ENCODE measurements at places on chromosomes 7 and 10.

DNA sequence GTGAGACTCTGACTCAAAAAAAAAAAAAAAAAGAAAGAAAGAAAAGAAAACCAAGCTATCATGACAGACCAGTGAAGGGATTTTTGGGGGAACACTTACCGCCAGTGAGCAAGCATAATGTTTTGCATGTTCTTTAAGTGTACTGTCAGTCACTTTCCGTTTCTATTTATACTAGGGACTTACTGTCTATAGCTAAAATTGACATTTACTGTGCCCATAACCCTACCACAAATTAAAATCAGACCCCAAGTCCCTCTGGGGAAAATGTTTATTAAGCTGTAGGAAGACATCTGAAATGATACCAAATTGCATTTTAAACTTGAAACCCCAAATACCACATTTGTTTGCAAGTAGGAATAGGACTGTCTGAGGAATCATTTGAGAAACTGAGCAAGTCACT lies 252.8 kb downstream of the TRIL start:
- no peak for DNase-seq

- DNase-seq: no peak
These were observed 3.8 kb downstream of the LMTK2 start for GRCh38 chr7:98110249-98111022.

DNA sequence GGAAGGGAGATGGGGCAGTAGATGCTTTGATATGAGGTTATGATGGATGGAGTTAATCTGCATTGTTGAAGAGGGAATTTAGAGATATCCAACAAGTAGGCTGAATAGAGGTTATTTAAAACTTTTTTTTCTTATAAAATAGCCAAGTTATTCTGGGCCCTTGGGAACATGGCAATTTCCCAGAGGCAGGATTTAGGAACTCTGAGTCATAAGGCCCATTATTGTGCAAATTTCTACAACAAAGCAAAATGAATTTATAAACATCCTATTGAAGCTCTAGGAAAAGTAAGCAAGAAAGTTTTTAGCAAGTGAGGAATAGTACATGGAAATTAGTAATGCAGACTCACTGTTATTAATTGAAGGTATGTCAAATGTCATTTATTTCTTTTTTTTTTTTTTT lies 160.9 kb upstream of the NPY start:
- no peak for DNase-seq

DNA sequence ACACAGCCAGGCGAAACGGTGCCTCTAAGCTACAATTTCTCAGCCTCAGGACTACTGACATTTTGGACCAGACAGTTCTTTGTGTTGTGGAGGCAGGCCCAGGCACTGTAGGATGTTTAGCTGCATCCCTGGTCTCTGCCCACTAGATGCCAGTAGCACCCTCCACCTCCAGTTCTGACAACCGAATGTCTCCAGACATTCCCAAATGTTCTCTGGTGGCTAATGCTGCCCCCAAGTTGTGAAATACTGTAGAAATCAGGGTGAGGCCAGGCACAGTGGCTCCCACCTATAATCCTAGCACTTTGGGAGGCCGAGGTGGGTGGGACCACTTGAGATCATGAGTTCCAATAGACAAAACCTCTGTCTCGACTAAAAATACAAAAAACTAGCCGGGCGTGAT lies 18.2 kb downstream of the HNRNPF start:
- peak; percentile 35 for DNase-seq

DNA sequence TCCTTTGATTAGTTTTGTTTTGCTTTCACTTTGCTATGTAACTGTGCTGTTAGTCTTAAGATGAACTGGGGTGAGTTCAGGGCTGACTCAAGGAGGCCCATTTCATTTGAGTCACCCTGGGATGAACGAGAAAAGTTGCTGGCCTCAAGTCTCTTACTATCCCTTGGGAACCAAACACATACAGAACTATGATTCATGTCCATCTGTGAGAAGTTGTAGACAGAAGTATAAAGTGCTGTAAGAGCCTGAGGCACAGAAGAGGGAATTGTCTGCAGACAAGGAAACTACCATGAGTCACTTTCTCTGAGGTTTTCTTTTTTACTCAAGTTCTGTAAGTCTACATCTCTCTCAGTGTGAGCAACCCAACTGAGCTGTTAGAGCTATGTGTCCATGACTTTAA lies 179.8 kb upstream of the CSTF2T start:
- no peak for DNase-seq

GRCh38 chr10:98340261-98340939 lies 72.4 kb upstream of the LOXL4 start:
- no peak for DNase-seq

- no peak for DNase-seq
These were observed 1.2 kb downstream of the CLDN4 start for GRCh38 chr7:73831834-73832651.

DNA sequence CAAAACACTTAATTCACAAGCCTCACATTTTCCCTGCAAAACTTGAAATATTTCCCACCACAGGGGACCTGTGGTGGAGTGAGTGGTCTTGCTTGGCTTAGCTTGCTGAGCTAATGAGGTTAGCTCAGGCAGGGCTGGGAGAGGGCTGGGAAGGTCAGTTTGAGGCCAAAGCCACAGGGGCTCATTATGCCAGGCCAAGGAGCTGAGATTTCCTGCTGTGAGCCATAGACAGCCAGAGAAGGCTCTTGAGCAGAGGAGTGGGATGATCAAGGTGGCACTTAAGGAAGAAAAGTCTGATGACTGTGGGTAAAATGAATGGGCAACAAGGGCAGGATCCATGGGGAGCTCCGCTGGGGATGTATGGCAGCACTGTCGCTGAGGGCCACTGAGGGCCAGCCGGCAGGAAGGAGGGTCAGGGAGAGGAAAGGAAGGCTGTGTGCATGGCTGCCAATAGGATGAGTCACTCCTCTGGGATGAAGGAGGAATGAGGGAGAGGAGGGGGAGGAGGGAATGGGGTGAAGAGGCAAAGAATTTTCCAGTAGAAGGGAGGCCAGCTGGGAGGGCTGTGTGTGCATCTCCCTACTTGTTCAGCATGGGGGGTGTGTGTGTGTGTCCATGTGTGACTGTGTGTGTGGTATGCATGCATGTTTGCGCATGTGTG lies 18.7 kb upstream of the ZNF488 start:
- DNase-seq: no peak
